Right renal pelvis (tissue), 4 donors: ENCODE measurements at places on chromosomes 3 and 15. TPM values are rescaled to one million over a fixed set of nuclear protein-coding genes. Genes with fewer than 3 reads are reported as not detected.

DNA sequence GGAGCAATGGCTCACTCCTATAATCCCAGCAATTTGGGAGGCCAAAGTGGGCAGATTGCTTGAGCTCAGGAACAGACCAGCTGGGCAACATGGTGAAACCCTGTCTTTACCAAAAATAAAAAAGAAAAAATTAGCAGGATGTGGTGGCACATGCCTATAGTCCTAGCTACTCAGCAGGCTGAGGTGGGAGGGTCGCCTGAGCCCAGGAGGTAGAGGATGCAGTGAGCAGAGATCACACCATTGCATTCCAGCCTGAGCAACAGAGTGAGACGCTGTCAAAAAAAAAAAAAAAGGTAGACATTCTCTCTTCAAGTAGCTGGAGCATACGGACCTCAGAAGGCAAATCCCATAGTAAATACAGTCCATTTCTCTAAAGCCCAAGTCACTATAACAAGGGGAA, 7.1 kb upstream of the C3orf80 start:
- no peak for DNase-seq

Gene ZFYVE19
- polyA plus RNA-seq, result 28.1 TPM

GRCh38 chr3:153293265-153293664, 131.2 kb downstream of the RAP2B start:
- DNase-seq, result no peak

Gene P2RY12
- 0.83 TPM for polyA plus RNA-seq

Gene CSPG5
- polyA plus RNA-seq, result 0.76 TPM
